ENCODE measurements at places on chromosomes 6 and 20.

DNA sequence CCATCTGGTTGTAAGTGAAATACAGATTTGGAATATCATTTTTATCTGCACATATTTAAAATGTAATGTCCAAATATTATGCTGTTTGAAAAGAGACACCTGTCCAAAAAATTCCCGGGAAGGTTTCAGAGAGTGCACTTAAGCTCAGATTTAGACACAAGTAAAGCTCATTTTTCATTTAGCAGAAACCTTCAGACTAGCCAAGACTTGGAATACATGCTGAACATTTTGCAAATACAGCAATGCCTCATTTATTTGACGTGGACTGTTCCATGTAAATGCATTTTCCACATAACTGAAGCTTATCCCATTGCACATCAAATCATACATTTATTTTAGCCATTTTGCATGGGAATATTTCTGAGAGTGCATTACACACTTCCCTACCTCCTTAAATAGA, 280.7 kb downstream of the ZNF217 start:
- no peak for DNase-seq
- H3K4me1 ChIP-seq, result no peaks in the 10 kb centered on the region
- no peak overlapping the region for H3K27ac ChIP-seq
- no peaks in the 10 kb centered on the region for H3K36me3 ChIP-seq

GRCh38 chr20:34753706-34754461, 49.7 kb downstream of the TP53INP2 start:
- H3K4me3 ChIP-seq, result no peak overlapping the region
- no peaks in the 10 kb centered on the region for H3K27me3 ChIP-seq
- no peaks in the 10 kb centered on the region for H3K4me1 ChIP-seq
- no peak overlapping the region for H3K27ac ChIP-seq
- H3K36me3 ChIP-seq, result peaks cover 39% of the 10 kb centered on the region

- H3K4me1 ChIP-seq, result peaks cover 35% of the 10 kb centered on the region
- no peak overlapping the region for H3K27ac ChIP-seq
- peaks cover 2% of the 10 kb centered on the region for H3K27me3 ChIP-seq
- no peak for DNase-seq
- H3K4me3 ChIP-seq, result no peak overlapping the region
These were observed 3.2 kb upstream of the IFNGR1 start for GRCh38 chr6:137222381-137222780.

- peaks cover 49% of the 10 kb centered on the region for H3K4me1 ChIP-seq
- H3K36me3 ChIP-seq, result no peaks in the 10 kb centered on the region
- peak overlapping the region; percentile 82 for H3K4me3 ChIP-seq
- no peaks in the 10 kb centered on the region for H3K27me3 ChIP-seq
These were observed 27.6 kb upstream of the FUCA2 start for GRCh38 chr6:143539106-143539505.

GRCh38 chr20:21559305-21559704, 45.4 kb upstream of the NKX2-2 start:
- peaks cover 23% of the 10 kb centered on the region for H3K27me3 ChIP-seq
- no peaks in the 10 kb centered on the region for H3K36me3 ChIP-seq
- no peak overlapping the region for H3K27ac ChIP-seq
- no peak overlapping the region for H3K4me3 ChIP-seq
- DNase-seq, result peak; percentile 42

DNA sequence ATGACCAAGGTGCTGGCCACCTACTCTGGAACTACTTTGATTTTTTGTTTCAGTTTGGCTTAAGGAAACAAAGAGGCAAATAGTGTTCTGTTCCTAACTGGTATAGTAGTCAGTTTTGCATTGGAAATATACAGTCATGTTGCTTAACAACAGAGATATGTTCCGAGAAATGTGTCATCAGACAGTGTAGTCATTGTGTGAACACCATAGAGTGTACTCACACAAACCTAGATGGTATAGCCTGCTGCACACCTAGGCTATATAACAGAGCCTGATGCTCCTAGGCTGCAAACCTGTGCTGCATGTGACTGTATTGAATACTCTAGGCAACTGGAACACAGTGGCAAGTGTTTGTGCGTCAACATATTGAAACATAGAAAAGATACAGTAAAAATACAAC, 80.4 kb downstream of the ARID1B start:
- H3K4me3 ChIP-seq, result no peak overlapping the region
- H3K36me3 ChIP-seq, result peaks cover 7% of the 10 kb centered on the region
- no peak overlapping the region for H3K27ac ChIP-seq
- DNase-seq, result no peak
- H3K27me3 ChIP-seq, result no peaks in the 10 kb centered on the region
- peaks cover 46% of the 10 kb centered on the region for H3K4me1 ChIP-seq

- H3K4me3 ChIP-seq, result no peak overlapping the region
- DNase-seq, result peak; percentile 63
- peak overlapping the region; percentile 84 for H3K27ac ChIP-seq
- no peaks in the 10 kb centered on the region for H3K27me3 ChIP-seq
These were observed 17.0 kb downstream of the UQCC2 start for GRCh38 chr6:33694401-33694931.

DNA sequence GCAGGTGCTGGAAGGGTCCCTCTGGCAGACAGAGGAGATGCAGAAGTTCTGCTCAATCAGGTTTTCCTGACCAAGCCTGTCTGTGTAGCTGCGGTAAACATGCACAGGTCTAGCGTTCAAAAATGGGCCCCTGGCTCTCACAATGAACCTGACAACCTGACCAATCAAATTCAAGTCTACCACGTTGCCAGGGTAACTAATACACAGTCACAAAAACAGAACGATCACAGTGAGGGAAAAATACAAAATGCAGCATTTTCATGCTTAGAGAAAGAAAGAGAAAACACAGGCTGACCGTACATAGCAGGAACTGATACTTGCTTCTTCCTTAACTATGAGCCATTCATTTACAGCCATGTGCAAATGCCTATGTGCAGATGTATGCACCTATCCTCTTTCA, 353.1 kb upstream of the TSHZ2 start:
- no peak for DNase-seq
- peaks cover 7% of the 10 kb centered on the region for H3K27me3 ChIP-seq
- no peaks in the 10 kb centered on the region for H3K4me1 ChIP-seq
- no peak overlapping the region for H3K4me3 ChIP-seq
- no peak overlapping the region for H3K27ac ChIP-seq

GRCh38 chr6:144728804-144729203, 443.7 kb downstream of the UTRN start:
- H3K27me3 ChIP-seq, result no peaks in the 10 kb centered on the region
- no peak overlapping the region for H3K4me3 ChIP-seq
- H3K4me1 ChIP-seq, result peaks cover 38% of the 10 kb centered on the region
- DNase-seq, result no peak
- H3K36me3 ChIP-seq, result peaks cover 39% of the 10 kb centered on the region

DNA sequence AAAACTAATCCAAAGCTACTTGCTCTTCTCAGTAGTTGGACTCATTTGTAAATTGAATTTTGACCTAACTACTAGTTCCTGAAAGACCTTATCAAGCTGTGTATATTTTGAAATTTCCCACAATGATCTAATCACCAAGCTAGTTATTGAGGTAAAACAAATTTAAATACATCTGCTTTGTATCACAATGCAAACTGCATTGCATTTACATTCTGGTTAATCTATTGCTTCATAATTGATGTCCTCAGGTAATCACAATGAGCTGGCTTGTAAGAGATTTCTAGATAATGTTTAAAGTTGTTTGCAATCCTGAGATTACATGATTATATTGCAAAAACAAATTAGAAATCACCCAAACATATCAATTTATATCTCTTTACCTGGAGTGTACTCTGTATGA, 848.8 kb downstream of the HACE1 start:
- H3K27ac ChIP-seq, result no peak overlapping the region
- H3K27me3 ChIP-seq, result no peaks in the 10 kb centered on the region
- H3K4me3 ChIP-seq, result no peak overlapping the region
- H3K4me1 ChIP-seq, result no peaks in the 10 kb centered on the region

DNA sequence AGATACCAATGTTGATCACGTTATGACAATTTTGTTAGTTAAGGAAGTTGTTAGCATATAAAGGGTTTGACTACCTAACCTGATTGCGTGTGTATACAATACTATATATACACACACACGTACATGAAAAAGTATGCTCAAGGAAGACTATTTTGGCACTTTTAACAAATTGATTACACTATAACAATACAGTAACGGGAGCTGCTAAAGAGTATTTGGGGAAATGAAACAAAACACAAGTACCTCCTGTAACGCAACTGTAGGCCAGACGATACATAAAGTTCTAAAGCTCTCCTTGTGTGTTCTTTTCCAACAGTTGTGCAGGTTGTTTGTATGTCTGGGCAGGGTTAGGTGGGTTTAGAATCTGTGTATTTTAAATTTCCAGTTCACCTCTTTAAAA, 98.7 kb downstream of the PLEKHG1 start:
- no peak overlapping the region for H3K27ac ChIP-seq
- no peaks in the 10 kb centered on the region for H3K27me3 ChIP-seq
- no peaks in the 10 kb centered on the region for H3K36me3 ChIP-seq

DNA sequence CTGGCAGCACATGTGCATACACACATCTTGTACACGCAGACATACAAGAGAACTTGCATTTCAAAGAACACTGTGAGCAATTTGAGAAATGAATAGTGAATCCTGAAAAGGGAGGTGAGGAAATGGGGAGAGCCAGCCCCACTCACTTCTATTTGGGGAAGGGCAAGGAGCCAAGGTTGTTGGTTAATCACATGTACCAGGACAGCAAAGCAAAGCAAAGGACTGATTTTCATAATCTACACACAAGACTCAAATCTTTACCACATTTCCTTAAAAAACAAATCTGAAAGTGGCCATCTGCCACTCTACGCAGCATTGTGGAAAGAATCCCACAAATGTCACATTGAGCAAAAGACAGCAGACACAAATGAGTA, 35.0 kb upstream of the KIF16B start:
- H3K36me3 ChIP-seq, result no peaks in the 10 kb centered on the region
- no peaks in the 10 kb centered on the region for H3K27me3 ChIP-seq
- no peak overlapping the region for H3K4me3 ChIP-seq
- no peak overlapping the region for H3K27ac ChIP-seq

GRCh38 chr6:5094327-5094726, 9.2 kb downstream of the PPP1R3G start:
- H3K27me3 ChIP-seq, result peaks cover 36% of the 10 kb centered on the region
- no peak overlapping the region for H3K4me3 ChIP-seq
- no peak for DNase-seq
- no peak overlapping the region for H3K27ac ChIP-seq
- no peaks in the 10 kb centered on the region for H3K36me3 ChIP-seq

- no peaks in the 10 kb centered on the region for H3K27me3 ChIP-seq
- H3K4me3 ChIP-seq, result no peak overlapping the region
- peak overlapping the region; percentile 55 for H3K27ac ChIP-seq
- H3K36me3 ChIP-seq, result peaks cover 44% of the 10 kb centered on the region
These were observed 13.8 kb downstream of the BRD2 start for GRCh38 chr6:32982084-32982701.

GRCh38 chr6:167553736-167554119, 228.8 kb downstream of the TTLL2 start:
- DNase-seq, result no peak
- H3K36me3 ChIP-seq, result no peaks in the 10 kb centered on the region
- no peak overlapping the region for H3K27ac ChIP-seq
- H3K27me3 ChIP-seq, result no peaks in the 10 kb centered on the region
- H3K4me1 ChIP-seq, result no peaks in the 10 kb centered on the region

DNA sequence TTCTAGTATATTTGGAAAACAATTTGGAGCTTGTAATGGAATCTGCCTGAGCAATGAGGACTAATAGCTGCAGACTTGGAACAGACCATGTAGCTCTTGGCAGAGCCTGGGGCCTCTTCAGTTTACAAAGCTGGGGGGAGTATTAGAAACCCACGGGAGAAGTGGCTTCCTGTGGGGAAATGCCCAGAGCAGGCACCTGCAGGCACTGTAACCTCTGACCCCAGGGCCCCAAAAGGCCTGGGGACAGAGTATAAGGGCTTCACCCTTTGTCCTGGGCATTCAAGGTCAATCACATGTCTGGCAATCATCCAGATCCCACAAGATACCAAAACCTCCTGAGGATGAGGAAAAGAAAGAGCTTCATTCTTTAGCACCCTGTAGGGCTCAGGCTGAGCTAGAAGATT, 19.4 kb downstream of the PKIG start:
- H3K27me3 ChIP-seq, result no peaks in the 10 kb centered on the region
- no peaks in the 10 kb centered on the region for H3K36me3 ChIP-seq
- DNase-seq, result no peak
- H3K4me1 ChIP-seq, result peaks cover 11% of the 10 kb centered on the region
- no peak overlapping the region for H3K4me3 ChIP-seq
- H3K27ac ChIP-seq, result no peak overlapping the region

GRCh38 chr6:112851146-112851545, 504.0 kb downstream of the RFPL4B start:
- H3K4me1 ChIP-seq, result no peaks in the 10 kb centered on the region
- no peaks in the 10 kb centered on the region for H3K36me3 ChIP-seq
- H3K4me3 ChIP-seq, result no peak overlapping the region
- no peaks in the 10 kb centered on the region for H3K27me3 ChIP-seq
- DNase-seq, result no peak

DNA sequence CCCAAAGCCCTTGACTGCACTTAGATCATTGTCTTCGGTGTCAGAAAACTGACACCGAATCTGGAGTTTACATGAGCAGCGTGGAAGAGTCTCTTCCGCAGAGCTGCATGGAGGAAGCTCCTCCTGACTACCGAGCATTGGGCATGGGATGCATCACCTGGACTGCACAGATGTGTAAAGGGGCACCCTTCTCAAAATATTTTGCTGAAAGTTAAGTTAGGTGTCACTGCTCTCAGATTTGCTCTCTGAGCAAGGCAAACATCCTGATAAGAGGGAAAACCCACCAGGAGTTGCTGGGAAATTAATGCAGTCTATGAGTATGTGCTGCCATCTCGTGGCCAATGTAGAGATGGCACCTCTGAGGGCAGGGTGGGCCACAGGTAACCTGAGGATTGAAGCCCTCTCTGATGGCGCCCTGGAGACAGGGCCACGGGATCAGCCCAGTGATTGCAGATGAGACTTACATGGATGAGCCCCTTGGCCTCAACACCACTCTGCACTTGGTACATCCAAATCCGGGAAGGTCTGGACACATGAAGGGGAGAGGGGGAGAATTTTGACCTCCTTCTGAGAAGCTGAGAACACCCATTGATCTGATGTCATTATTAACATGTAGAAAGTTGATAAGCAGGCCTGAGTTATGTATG, 129.9 kb downstream of the LPA start:
- H3K27me3 ChIP-seq, result peaks cover 11% of the 10 kb centered on the region
- H3K4me3 ChIP-seq, result no peak overlapping the region
- H3K27ac ChIP-seq, result no peak overlapping the region

DNA sequence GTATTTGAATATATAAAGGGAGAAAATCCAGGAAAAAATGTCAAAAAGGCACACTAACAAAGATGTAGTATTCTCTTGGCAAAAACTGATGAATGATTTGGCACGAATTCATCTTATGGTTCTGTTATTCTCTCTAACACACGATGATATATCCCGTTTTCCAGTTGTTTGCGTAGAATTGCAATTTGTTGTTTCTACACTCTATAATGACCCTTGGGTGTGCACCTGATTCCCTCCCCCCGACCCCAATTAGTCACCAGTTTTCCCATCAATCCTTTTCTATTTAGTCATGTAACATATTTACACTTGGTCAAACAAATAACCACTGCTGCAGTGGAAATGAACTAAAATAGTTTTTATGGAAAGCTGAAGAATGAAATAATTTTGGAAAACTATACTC, 1.5 kb upstream of the ARID1B start:
- H3K27me3 ChIP-seq, result no peaks in the 10 kb centered on the region
- H3K27ac ChIP-seq, result no peak overlapping the region
- H3K4me1 ChIP-seq, result peaks cover 18% of the 10 kb centered on the region
- DNase-seq, result no peak
- H3K36me3 ChIP-seq, result peaks cover 4% of the 10 kb centered on the region

Measured in activated CD8-positive, alpha-beta memory T cell treated with anti-CD3 and anti-CD28 coated beads, Interleukin-2, amount 10 ng/mL, durations not matched to agents 7 days and 5 days (primary cell).